C1 segment of cervical spinal cord (tissue), 14 donors: ENCODE measurements at places on chromosomes 13 and 19.
A peak's percentile ranks its signal among the peaks of the same experiment; 100 is the strongest.

- no peak for DNase-seq
Observed at GRCh38 chr19:52748336-52748950, 13.6 kb upstream of the ZNF611 start.

GRCh38 chr19:28051047-28051446 is 1161.9 kb downstream of the UQCRFS1 start:
- no peak for DNase-seq

DNA sequence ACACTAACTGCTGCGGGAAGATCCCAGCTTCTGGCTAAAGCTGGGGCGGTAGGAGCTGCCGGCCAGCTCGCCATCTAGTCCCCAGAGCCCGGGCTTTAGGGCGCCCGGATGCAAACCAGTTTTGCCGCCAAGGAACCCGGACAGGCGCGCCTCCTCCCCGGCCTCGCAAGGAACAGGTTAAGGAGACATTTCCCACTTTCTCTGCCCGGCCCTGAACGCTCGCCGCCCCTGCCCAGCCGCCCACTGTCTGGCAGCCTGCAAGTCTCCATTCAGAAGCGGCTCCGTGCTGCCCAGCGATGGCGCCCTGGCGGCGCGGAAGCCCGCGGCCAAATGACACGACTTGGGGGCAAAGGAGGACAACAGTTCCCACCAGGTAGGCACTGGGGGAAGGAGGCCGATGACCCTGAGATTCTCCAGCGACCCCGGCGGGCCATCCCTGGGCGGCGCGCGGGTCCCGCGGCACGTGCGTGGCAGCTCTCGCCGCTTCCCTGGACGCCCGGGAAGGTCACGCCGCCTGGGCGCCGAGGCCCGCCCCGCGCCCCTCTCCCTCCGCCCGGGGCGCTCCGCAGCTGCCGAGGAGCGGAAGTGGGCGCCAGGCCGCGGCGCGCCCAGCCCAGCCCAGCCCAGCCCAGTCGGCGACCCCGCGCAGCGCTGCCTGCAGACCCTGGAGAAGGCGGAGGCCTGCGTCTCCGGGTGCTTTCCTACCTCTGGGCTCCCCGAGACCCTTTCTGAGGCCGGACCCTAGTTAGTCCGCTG is 42.2 kb upstream of the HNRNPA1L2 start:
- peak; percentile 41 for DNase-seq

DNA sequence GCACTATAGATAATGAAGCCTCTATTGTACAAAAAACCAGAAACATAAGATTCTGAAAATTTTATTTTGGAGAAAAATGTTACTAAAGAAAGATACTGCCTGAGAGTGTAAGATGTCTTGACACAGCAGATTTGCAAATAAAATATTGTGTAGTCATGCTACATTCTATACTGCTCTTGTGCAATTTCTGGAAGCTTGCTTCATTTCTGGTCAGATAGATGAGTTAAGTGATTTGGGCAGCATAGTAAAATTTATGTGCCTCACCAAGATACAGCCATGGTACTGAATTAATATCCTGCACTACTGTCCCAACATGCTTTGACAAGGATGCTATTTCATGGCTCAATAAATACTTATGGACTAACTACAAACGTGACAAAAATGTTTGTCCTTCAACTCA is 55.1 kb upstream of the STARD13 start:
- no peak for DNase-seq

- no peak for DNase-seq
Observed at GRCh38 chr19:47704024-47704423, 9.2 kb upstream of the EHD2 start.

- DNase-seq: no peak
Observed at GRCh38 chr19:44755219-44755618, 6.7 kb downstream of the BCL3 start.

- no peak for DNase-seq
Observed at GRCh38 chr19:708154-709143, at the start of gene PALM. Gene PALM, plus strand, starts transcription at chr19:708935. Its CDS starts 212 bp downstream, at chr19:709147.

GRCh38 chr13:113299951-113300350 is 2.9 kb downstream of the LAMP1 start:
- DNase-seq: no peak

DNA sequence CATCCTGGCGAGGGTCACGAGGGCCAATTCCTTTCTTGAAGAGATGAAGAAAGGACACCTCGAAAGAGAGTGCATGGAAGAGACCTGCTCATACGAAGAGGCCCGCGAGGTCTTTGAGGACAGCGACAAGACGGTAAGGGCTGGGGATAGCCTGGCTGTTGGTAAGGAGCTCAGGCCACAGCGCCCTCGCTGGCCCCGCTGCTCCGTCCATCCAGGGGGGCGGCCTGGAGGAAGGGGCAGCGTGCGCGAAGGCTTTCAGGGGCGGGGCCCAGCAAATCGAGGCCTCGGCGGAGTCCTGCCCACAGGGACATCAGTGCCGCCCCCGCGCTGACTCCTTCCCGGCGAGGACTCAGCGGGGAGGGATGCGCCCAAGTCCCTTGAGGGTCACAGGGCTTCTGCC is 6.9 kb downstream of the F10 start:
- no peak for DNase-seq

DNA sequence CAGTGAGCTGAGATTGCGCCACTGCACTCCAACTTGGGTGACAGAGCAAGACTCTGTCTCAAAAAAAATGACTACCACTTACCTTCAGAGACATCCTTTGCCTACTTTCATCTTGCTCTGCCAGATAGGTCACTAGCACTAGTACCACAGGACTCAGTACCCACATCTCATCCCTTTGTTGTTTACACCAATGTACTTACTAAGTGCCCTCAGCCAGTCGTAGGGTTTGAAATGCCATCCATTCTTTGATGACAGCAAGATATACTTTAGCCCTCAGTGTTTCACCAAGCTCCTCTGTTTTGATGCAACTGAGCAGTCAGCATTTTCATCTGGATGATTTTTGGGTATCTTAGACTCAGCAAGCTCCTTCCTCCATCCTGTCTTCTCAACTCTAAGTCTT is 6.1 kb downstream of the URAD start:
- DNase-seq: no peak

GRCh38 chr19:57687363-57688010 is 5.7 kb downstream of the ZNF551 start:
- DNase-seq: no peak

DNA sequence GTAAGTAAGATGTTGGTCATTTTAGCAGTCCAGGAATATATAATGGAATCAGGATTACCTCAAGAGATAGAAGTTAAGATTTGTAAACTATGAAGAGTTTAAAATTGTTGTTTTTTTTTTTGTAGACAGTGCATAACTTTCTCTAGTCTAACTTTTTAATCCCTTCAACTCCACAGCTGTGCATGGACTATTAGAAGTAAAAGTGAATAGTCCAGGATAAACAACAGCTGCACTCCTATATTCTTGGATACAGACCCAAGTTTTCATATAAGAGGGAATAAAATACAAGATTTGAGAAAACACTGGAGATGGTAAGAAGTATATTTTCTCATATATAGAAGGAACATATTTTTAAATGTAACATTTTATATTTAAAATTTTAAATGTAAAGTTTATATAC is 1509.9 kb downstream of the SLITRK5 start:
- no peak for DNase-seq

GRCh38 chr13:33032037-33032625 is 15.9 kb downstream of the KL start:
- DNase-seq: no peak

GRCh38 chr19:14102756-14103155 is 12.2 kb upstream of the SAMD1 start:
- no peak for DNase-seq
